Mammary microvascular endothelial cell (primary cell): ENCODE measurements at places on chromosomes 5 and 9. TPM values are rescaled to one million over a fixed set of nuclear protein-coding genes. Genes with fewer than 3 reads are reported as not detected.

CSF1R gene
- total RNA-seq, result not detected in 2 replicates

PDE6A gene
- total RNA-seq, result 0.05 TPM in 1 of 2 replicates, not detected in the other

AHRR gene
- 17.5 and 17.8 TPM in 2 replicates for total RNA-seq

PTGR1 gene
- 53.3 and 54.8 TPM in 2 replicates for total RNA-seq

REEP2 gene
- total RNA-seq, result 1.1 and 1.3 TPM in 2 replicates

KCNMB1 gene
- total RNA-seq, result 0.30 TPM in 1 of 2 replicates, not detected in the other

TSSK1B gene
- not detected in 2 replicates for total RNA-seq

PSD2 gene
- total RNA-seq, result not detected in 2 replicates

ADAMTS16 gene
- not detected in 2 replicates for total RNA-seq

TRIM36 gene
- total RNA-seq, result 1.5 and 1.7 TPM in 2 replicates

NPR3 gene
- under 0.01 and 0.05 TPM in 2 replicates for total RNA-seq

INSL4 gene
- total RNA-seq, result not detected in 2 replicates

MARCOL gene
- total RNA-seq, result not detected in 2 replicates
